GM12864 (cell line): ENCODE measurements at places on chromosomes 7 and 10.

GRCh38 chr10:128084991-128085390 lies 41.2 kb downstream of the MKI67 start:
- DNase-seq = no peak

- DNase-seq = no peak
These were observed 267.8 kb downstream of the PARD3 start for GRCh38 chr10:34547291-34547690.

- DNase-seq = no peak
These were observed 10.7 kb downstream of the NODAL start for GRCh38 chr10:70430493-70431445.

GRCh38 chr10:109961174-109962001 lies 38.1 kb upstream of the XPNPEP1 start:
- no peak for DNase-seq

GRCh38 chr10:71799608-71800453 lies 26.5 kb upstream of the VSIR start:
- DNase-seq = no peak

DNA sequence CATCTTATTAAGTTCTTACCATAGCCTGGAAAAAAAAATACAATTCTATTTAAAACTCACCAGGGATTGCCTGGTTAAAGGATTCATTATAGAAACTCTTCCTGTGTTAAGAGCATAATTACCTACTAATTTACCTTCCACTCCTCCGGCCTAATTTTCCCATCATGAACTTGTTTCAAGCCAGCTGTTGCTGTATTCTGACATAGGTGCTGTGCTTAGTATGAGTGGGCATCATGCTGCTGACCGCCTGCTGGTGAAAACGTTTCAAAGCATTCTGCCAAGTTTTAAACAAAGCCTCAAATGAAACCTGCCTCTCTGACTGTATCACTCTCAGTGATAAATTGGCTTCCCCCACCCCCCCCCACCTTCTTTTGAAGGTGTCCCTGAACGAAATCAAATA lies 47.8 kb upstream of the KCNMA1 start:
- DNase-seq = no peak

DNA sequence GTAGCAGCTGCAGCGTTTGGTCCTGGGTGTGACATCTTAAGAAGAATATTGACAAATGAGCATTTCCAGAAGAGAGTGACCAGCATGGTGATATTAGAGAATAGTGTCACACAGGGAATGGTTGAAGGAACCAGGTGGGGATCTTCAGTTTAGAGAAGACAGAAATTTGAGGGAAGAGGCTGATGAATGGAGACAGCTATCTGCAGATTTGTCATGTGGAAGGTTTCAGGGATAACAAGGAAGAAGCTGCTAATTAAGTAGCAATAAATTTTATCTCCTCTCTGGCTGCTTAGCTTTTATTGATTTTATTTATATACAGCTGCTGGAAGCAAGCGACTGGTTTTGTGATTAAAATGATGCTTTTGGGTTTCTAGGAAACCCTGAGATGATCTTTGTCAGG lies 26.0 kb downstream of the SDK1 start:
- no peak for DNase-seq

DNA sequence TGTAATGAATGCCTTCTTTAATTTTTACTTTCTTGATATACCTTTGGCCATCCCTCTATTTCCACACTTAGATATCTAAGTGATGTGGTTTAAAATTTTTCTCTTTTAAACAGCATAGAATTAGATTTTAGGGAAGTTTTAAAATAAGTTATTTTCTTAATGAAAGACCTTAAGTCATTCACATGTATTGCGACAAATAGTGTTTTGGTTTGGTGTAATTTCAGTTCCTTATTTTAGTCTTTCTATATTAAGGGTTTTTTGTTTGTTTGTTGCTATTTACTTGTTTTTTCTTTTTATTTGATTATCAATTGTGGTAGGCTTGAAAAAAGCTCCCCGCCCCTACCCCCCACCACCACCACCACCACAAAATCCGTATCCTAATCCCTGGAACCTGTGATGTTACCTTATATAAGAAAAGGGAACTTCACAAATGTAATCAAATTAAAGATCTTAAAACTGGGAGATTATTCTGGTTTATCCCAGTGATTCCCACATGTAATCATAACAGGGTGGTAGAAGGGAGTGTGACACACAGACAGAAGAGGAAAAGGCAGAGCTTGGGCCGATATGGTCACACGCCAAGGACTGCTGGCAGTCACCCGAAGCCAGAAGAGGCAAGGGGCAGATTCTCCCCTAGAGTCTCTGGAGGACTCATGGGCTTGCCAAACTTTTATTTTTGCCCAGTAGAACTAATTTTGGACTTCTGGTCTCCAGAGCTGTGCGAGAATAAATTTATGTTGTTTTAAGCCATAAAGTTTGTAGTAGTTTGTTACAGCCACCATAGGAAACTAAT lies 149.7 kb downstream of the NPSR1 start:
- DNase-seq = no peak

DNA sequence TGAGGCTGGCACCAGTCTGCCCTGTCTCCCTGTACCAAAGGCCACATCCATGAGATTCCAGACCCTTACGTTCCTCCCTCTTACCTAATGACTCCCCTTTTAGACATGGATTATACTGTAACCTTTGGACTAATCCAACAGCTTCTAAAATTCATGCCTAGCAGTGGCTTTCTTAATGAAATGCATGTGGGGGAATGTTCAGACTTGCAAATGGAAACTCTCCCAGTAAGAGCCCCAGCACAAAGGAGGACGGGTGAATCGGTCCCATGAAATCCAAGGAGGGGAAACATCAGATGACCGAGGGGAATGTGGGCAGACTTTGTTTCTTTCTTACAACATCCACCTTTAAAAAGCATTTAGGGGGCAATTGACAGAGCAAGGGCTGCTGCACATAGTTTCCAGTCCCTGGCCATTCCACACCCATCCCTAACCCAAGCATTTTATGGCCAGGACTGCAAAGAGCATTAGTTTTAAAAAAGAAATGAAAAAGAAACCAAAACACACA lies 71.5 kb downstream of the COL13A1 start:
- DNase-seq = no peak

- DNase-seq = no peak
These were observed 568.5 kb downstream of the CALN1 start for GRCh38 chr7:71843676-71844075.

- no peak for DNase-seq
These were observed 967 bp upstream of the GLI3 start for GRCh38 chr7:42237811-42238541.
